Effector memory CD4-positive, alpha-beta T cell (primary cell): ENCODE measurements at places on chromosomes 3 and 15.

- no peak for DNase-seq
Measured at GRCh38 chr3:60298141-60298540, 953.1 kb downstream of the FHIT start.

DNA sequence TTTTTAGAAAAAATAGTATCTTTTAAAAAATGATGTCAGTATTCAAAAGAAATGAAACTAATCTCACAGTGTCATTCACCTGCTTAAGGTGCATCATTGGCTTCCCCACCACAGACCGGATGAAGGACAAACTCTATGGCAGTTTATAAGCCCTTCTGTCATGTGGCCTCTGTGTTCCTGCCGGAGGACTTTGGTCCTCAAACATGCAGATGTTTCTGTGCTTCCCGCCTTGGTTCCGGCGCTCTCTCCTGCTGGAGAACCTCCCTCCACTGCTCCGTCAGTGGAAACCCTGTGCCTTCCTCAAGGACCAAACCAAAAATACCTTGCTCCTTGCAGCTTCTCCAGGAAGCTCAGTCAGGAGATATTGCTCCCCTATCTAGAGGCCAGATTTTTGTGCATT, 326.3 kb downstream of the UACA start:
- DNase-seq, result no peak

DNA sequence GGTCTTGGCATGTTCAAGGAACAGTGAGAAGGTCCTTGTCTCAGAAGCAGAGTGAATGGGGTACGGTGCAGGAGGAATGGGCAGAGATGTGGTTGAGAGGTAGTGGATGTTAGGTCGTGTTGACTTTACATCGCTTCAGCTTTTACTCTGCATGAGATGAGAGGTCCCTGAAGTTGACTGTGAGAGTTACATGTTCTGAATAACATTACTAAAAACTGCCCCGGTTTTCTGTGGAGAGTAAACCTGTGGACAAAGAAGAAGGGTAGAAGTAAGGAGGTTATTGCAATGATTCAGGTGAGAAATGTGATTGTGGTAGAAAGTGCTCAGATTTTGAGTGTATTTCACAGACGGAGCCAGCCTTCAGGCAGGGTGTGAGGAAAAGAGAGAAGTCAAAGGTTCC, 105.6 kb downstream of the ARNT2 start:
- DNase-seq, result no peak

DNA sequence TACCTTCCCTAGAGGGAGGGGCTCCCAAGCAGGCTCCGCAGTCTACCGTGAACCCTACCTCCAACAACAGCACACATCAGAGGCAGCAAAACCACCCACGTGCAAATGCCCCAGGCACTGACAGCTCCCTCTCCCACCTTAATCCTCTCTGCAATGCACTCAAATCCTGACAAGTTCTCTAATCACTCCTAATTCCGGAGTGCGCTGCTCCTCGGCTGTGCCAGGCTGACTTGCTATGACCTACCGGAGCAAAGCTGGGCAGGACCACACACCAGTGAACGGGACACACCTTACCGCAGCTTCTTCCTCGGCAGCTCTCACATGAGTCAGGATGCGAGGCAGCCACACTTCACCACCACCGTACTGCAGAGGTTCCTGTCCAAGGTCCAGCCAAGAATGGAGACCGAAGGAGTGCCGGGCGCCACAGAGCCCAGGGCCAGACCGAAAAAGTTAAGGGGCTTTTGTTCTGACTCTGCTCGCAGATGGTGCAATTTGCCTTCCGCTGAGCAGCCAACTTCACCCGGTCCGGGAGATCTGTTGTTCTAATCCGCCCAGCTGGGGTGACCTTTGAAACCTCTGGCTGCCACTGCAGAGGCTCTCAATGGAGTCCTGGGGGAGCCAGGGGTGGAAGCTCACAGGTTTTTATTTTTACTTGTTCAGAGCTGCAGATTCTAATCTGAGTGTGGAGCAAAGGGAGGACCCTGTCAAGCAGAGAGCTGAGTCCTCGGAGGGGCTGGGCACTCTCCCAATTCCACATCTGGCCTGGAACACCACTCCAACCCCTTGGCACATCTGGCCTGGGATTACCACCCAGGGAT, 84.4 kb downstream of the MYLK start:
- no peak for DNase-seq

GRCh38 chr3:81788610-81789009, 27.2 kb upstream of the GBE1 start:
- DNase-seq, result no peak

DNA sequence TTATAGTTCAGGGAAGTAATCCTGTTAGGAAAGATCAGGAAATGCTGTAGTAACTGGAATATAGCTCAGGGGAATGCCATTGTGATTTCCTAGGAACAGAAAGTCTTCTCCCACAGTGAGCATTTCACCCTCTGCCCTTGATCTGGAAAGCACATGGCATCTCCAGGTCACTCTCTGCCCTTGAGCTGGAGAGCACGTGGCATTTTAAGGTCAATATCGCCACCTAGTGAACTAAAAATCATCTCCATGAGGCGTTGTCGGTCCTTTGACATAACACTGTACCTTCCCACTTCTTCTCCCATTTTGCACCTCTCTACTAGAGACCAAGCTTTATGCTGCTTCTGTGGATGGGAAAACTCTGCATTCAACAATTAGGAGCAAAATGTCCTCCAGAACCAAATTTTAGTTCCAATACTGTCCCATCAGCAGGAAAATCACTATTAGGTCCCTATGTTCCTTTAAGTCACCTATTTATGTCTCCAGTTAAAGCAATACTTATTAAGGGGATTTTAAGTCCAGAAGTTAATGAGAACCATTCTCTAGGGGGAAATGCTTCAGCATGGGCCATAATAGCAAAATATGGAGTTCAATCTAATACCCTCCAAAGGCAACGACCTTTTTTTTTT, 54.7 kb upstream of the GK5 start:
- DNase-seq, result peak; percentile 18

- DNase-seq, result no peak
Measured at GRCh38 chr3:105518806-105519418, 152.2 kb downstream of the ALCAM start.

DNA sequence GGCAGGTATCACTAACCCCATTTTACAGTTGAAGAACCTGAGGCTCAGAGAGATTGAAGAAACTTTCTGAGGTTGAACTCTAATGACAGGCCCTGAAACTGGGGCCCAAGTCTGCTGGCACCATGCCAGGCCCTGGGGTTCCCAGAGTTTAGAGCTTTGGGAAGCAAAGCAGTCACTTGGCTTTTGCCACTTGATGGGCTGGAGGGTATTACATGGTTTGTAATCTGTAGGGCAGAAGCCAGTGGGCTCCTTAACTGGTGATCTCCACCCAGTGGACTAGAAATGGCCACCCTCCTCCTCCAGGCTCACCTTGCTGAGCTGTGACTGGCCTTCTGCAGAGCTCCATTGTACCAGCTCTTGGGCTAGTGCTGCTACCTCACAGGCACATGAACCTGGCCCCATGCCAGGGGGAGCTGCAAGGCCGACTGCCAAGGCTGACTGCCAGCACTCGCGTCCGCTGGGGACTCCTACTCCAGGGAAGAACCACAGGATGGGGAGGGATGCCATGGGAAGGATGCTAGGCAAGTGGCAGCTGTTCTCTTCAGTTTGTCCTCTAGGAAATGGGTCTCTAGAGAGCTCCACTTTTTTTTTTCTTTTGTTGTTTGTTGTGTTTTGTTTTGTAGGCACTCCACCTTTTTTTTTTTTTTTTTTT, 104.8 kb downstream of the ETFA start:
- no peak for DNase-seq

DNA sequence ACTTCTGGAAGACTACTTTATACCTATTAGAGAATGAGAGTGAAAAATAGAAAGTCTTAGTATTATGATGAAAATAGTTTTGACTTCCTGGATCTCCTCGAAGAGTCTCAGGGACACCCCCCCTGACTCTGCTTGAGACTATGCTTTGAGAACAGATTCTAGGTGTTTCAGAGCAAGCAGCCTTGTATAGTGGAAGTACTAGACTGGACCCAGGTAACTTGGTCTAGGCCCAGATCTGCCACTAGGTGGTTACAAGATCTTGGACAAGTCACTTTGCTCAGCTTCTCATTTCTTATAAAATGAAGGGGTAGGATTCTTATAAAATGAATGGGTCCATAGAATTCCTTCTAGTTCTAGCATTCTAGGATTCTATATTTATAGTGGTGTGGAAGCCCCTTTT, 9.1 kb downstream of the ABHD5 start:
- DNase-seq, result no peak

- DNase-seq, result peak; percentile 6
Measured at GRCh38 chr3:197791892-197792647, 1.0 kb downstream of the LRCH3 start.
